Cardiac septum (tissue), 1 donor: ENCODE measurements at places on chromosomes 3 and 15. TPM values are rescaled to one million over a fixed set of nuclear protein-coding genes. Genes with fewer than 3 reads are reported as not detected.

The SLC30A4 gene
- total RNA-seq, result 3.3 TPM

The COL7A1 gene
- total RNA-seq, result 26.5 TPM

The GREM1 gene
- total RNA-seq, result 0.59 TPM

The ARRDC4 gene
- 95.1 TPM for total RNA-seq

The SLC28A2 gene
- total RNA-seq, result not detected

The ALS2CL gene
- 32.5 TPM for total RNA-seq

DNA sequence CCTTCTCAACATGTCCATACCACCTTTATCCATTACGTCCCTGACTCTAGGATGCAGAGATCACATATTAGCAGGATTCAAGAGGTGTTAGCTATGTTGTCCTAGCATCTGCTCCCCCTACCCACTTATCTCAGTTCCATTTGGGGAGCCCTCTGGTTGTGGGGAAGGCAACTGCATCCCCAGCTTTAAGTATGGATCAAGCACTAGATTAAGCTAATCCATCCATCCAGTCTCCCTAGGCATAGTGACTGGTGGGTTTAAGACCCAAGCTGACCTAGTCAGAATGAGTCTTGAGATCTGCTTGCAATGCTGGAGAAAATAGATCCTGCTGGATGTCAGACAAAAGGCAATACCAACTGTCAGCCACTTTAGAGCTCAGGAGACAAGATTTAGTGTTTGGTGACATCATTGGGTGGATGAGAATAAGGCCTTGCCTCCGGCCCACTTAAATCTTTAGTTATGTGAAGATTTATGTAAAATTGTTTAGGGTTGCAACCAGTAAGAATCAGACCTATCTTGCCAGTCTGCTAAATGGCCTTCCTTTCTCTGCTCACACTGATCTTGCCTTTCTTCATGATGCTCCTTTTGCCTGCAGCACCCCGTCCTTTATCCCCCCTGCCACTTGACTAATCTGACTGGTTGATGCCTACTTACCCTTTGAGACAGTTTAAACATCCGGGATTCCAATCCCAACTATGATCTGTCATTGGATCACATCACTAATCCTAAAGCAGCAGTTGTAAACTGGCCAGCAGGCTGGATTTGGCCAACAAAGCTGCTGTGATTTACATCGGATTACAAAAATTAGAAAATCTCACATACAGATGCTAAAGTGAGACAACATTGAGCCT, 2.1 kb upstream of the ISY1 start:
- DNase-seq, result no peak

GRCh38 chr15:26848498-26848897, 18.4 kb upstream of the GABRA5 start:
- DNase-seq, result no peak

GRCh38 chr3:13277860-13278531, 142.1 kb downstream of the NUP210 start:
- DNase-seq, result no peak

- no peak for DNase-seq
Observed at GRCh38 chr15:29018995-29019976, 133.5 kb downstream of the APBA2 start.

DNA sequence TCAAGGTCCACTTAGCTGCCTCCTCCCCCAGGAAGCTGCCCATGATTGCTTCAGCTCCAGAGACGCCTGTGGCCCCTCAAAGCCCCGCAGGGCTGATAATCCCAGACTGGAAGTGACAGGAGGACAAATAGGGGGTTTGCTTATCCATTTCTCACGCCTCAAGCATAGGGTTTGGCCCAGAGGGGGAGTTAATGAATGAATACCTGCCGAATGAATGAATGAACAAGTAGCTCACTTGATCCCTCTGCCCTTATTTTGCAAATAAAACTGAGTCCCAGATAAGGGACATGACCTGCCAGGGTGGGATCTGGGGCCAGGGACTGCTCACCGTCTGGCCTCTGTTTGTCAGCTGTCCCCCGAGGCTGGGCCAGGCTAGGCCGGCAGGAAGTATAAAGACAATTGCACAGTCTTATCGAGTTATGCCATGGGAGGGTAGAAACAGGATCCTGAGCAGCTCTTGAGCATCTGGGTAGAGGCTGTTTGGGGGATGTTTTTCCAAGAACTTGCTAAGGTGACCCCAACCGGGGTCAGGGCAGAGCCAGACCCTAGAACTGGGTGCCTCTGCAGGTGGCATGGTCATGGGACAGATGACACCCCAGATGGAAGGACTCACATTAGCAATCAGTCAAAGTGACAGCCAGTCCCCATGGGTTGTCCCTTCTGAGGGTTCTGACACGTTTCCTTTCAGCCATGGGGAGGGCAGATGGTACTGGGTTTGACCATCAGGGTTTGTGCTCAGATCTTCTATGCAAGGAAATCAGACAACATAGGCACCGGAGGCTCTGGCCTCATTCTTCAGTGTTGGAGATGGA, 45.0 kb downstream of the IQSEC1 start:
- no peak for DNase-seq

DNA sequence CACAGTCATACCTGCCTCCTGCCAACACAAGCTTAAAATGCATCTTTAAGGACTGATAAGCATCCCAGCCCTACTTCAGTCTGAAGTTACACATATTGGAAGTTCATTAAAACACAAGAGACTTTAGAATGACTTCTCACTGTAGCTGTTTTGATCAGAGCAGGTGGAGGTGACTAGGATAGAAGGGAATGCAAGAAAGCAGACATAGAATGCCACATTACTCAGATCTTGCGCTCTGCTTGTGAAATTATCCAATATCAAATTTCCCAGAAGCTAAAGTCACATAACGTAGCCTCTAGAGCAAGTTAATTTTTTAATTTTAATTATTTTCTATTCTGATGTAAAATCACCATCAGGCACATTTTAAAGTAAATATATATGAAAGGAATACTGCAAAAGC, 306.5 kb downstream of the PLOD2 start:
- DNase-seq, result no peak

DNA sequence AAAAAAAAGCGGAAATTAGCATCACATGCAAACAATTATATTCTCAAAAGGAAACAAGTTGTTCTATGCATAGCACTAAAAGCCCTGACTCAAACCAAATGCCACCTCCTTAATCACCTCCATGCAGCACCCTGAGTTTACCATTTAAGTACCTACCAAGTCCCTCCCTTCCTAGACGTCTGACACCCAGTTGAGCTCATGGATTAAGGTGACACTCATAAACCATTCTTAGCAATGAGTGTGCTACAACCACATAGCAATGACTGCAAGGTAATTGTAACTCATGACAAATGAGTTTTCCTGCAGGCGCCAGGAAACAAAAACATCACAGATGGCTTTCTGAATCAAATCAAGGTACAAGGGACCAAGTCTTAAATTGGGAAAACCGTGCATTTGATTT, 32.0 kb downstream of the WWTR1 start:
- no peak for DNase-seq

DNA sequence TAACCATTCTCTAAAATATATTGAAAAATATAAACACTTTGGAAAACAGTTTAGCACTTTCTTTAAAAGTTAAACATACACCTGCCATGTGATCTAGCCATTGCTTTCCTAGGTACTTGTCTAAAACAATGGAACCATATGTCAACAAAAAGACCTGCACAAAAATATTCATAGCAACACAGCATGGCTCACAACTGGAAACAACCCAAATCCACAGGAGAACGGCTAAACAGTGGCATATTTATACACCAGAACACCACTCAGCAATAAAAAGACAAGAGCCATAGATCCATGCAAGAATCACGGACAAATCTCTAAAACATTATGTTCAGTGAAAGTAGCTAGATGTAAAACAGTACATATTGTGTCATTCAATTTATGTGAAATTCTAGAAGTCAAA, 221.3 kb upstream of the UBE2E2 start:
- no peak for DNase-seq

- DNase-seq, result no peak
Observed at GRCh38 chr3:127860211-127860696, 37.9 kb upstream of the MGLL start.

GRCh38 chr3:183734750-183735494, 37.3 kb downstream of the YEATS2 start:
- DNase-seq, result no peak

- no peak for DNase-seq
Observed at GRCh38 chr15:91413142-91413541, 313.1 kb downstream of the SV2B start.

DNA sequence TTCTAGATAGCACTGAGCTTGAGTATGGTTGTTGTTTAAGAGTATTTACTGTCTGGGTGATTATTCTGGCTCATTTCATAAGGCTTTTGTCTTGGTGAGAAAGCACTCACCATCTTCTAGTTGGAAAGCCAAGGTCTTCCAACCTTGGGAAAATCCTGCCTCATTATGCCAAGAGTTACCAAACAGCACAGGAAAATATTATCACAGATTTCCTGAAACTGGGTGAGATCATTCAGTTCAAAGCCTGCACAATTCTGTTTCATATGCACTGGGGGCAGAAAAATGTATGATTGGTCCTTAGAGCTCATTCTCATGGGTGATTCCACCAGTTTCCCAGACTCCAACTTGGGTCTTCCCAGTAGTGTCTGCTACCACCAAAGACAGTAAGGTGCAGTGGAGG, 291.8 kb downstream of the RORA start:
- DNase-seq, result no peak

GRCh38 chr3:139561255-139561817, 21.8 kb upstream of the RBP1 start:
- no peak for DNase-seq
